ENCODE measurements at places on chromosomes 7 and 10. TPM values are rescaled to one million over a fixed set of nuclear protein-coding genes. Genes with fewer than 3 reads are reported as not detected.

- DNase-seq, result no peak
- H3K36me3 ChIP-seq, result no peaks in the 10 kb centered on the region
- H3K27ac ChIP-seq, result no peak overlapping the region
- no peaks in the 10 kb centered on the region for H3K27me3 ChIP-seq
These were observed 74.1 kb upstream of the UNC5B start for GRCh38 chr10:71138166-71138830.

The SCIN gene
- total RNA-seq, result 0.80 TPM

The AASS gene
- 789 TPM for total RNA-seq

GRCh38 chr7:87538052-87538451 lies 62.6 kb upstream of the ABCB4 start:
- H3K4me1 ChIP-seq, result no peaks in the 10 kb centered on the region
- H3K36me3 ChIP-seq, result no peaks in the 10 kb centered on the region
- no peak overlapping the region for H3K27ac ChIP-seq
- no peak for DNase-seq

The C10orf143 gene
- 0.62 TPM for total RNA-seq

The STAG3 gene
- 3.4 TPM for total RNA-seq

Measured in GM23338 (cell line).